ENCODE measurements at places on chromosomes 6 and 20.

- DNase-seq, result no peak
Measured at GRCh38 chr6:127497410-127497809, 21.7 kb downstream of the MTCL3 start.

DNA sequence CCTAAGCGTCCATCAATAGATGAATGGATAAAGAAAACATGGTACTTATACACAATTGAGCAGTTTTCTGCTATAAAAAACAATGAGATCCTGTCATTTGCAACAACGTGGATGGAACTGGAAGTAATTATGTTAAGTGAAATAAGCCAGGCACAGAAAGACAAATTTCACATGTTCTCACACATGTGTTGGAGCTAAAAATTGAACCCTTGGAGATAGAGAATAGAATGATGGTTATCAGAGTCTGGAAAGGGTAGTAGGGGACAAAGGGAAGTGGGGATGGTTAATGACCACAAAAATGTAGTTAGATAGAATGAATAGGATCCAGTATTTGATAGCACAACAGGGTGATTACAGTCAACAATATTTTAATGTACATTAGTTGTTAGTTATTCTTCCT, 1033.5 kb downstream of the HACE1 start:
- no peak for DNase-seq

DNA sequence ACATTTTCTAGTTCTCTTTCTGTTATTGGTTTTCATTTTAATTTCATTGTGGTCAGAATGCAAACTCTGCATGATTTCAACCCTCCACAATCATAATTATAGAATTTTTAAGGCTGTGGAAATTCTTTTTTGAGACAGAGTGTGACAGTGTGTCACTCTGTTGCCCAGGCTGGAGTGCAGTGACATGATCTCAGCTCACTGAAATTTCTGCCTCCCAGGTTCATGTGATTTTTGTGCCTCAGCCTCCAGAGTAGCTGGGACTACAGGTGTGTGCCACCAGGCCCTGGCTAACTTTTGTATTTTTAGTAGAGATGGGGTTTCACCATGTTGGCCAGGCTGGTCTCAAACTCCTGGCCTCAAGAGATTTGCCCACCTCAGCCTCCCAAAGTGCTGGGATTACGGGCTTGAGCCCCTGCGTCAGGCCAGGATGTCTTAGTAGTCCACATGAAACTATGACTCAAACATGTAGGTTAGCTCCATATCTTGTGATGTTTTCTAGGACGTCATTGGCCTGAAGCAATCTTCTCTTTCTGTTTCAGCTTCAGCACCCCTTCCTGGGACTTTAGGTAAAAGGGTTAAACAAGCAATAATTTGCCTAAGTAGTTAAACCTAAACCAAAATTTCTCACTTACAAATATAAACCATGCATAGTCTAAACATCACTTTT, 47.4 kb upstream of the SAMD3 start:
- no peak for DNase-seq

GRCh38 chr6:802701-803100, 109.8 kb upstream of the EXOC2 start:
- no peak for DNase-seq

- DNase-seq, result no peak
Measured at GRCh38 chr6:17318435-17319165, 37.4 kb downstream of the RBM24 start.

GRCh38 chr6:170181338-170181690, 109.6 kb downstream of the DLL1 start:
- no peak for DNase-seq

DNA sequence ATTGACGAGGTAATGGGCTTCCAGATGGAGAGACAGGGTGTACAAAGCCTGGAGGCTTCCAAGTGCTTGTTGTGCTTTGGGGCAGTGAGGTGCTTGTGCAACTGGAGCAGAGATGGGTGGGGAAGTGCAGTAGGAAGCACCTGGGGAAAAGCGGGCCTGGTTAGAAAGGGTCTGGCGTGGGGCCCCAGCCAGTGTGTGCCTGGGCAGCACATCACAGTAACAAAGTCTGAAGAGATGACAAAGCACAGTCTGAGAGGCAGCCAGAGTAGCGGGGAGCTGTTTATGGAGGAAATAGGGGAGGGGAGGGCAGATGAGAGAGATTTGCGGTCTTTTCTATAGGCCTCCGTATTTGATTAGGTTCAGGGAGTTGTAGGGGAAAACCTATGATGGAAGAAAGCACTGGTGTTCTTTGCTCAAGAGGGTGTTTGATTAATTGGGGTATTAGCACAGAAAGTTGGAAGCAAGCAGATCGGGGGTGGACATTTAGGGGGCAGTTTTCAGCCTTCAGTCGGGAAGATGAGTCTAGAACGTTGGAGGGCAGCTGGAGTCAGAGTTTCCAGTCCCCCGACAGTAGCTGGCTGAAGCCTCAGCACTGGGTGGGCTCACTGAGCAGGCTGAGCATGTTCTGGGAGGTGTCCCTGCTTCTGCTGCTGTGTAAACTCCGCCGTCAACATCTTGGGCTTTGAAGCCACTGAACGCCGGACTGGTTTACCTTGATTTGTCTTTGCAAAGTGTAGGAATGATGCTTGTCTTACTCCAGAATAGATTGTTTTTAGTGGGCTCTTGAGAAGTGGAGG, 15.5 kb upstream of the MROH8 start:
- DNase-seq, result peak; percentile 24

- no peak for DNase-seq
Measured at GRCh38 chr20:54474046-54474445, 1.3 kb upstream of the DOK5 start.

DNA sequence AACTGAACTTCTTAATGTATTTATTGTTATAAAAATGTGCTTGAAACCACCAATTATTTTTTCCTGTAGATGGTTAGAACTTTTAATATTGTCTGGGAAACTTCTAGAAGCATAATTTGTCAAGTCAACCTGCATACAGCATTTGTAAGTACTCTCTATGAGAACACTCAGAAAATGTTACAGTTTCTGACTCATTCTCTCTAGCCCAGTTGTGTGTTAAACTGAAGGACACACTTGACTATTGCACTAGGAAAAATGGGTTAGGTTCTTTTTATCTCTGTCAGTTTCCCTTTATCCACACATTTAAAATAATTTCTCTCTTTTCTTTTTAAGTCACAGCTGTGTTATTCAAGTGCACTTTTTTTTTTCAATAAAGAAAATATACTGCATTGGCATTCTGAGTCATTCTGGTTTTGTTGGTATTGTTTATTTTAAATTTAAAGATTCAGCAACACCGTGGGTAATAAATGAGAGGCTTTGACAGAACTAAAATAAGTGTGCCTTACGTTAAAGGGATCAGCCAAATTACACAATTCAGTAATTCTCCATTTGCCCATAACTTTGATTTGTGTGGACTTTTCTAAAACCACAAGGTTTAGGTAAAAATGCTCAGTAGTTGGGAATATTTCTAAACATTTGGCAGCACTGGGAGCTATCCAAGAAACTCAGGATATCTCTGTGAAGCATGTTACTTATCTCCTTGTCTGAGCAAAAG, 50.7 kb downstream of the OPN5 start:
- no peak for DNase-seq

GRCh38 chr6:168264593-168265335, 54.8 kb downstream of the DACT2 start:
- no peak for DNase-seq

GRCh38 chr6:2222275-2222842, 23.0 kb downstream of the GMDS start:
- no peak for DNase-seq

DNA sequence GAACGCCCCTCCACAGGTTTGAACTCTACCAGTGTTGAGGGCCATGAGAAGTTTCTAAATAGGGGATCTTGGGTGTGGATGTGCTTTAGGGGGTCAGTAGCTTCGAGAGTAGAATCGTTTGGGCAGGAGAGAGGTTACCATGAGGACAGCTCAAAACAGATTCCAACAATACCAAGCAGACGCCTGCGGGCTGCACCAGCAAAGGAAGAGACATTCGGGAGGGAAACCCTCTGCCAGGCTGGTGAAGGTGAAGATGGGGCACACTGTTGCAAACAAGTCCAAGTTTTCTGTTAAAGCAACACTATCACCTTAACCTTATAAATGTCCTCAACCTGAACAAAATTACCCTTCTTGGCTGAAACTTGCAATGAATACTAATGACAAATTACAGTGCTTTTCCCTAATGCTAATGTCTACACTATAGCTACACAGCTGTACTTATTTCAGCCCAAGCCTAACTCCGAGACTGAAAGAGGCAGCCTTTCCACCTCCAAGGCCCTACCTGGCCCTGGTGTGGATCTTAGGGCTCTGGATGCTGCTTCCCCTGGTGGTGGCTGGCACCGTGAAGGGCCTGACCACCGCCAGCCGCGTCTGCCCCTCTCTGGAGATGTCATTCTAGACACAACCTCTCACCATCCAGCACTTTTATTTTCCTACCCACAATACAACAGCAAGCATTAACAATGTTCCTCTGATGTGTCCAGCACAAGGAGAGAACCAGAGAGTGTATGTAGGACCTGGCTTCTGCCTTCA, 80.1 kb downstream of the DLL1 start:
- no peak for DNase-seq

GRCh38 chr6:35161266-35161665, 20.1 kb upstream of the TCP11 start:
- no peak for DNase-seq

- no peak for DNase-seq
Measured at GRCh38 chr20:7366189-7366588, 574.1 kb downstream of the HAO1 start.

DNA sequence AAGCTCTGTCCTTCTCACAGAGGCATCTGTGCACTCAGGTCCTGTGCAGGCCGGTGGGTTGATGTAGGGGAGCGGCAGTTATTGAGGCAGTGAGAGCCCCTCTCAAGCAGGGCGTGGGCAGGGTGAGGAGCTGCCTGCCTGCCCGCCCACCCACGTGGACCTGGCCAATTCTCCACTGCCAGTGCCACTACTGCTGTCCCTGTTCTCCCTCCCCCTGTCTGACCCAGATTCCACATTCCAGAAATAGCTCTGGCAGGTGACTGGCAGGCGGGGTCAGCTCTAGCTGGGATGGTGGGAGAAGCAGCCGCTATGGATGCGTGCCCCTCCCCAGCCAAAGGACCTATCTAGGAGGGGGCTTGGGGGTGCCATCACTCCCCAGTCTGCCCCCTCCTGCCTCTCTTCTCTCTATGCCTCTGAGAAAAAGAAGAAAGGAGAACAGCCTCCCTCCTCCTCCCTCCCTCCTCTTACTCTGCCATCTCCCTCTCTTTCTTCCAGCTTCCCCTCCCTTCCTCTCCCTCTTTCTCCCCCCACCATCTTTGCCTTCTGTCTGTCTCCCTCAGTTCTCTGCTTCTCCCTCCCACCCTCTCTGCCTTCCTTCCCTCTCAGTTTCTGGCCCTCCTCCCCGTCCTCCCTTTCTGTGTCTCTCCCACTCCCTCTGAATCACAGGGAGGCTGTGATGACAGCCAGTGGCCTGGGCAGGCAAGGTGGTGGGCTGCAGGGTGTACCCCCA, 86.5 kb upstream of the MYL9 start:
- DNase-seq, result no peak

DNA sequence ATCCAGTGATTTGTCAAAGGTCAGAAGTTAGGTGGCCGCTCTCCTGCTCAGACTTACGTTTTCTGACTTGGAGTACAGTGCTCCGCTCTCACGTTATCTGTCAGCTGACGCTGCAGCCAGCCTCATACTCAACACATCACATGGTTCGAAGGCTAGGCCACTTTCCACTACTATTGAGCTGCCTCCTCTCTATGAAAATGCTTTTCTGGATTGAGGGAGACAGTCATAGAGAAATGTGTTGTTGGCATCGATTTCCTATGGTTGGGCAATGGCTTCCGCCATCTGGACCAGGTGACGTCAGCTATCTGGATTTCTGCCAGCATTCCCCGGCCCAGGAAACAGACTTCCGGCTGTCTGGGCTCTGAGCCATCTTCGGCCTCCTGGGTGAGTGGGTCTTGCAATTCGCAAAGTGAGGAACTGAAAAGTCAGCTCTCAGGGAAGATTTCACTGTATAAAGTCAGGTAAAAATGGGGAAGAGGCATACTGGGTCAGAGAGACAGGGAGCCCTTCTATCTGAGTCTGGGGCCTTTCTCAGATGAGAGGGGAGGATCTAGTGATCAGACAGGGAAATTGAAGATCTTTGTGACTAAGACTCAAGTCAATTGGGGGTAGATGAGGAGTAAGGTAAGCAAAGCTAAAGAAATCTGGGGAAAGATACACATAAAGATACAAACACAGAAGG, 37.5 kb upstream of the IER3 start:
- DNase-seq, result peak; percentile 33

GRCh38 chr6:160532315-160532714, 131.8 kb downstream of the LPA start:
- DNase-seq, result no peak

DNA sequence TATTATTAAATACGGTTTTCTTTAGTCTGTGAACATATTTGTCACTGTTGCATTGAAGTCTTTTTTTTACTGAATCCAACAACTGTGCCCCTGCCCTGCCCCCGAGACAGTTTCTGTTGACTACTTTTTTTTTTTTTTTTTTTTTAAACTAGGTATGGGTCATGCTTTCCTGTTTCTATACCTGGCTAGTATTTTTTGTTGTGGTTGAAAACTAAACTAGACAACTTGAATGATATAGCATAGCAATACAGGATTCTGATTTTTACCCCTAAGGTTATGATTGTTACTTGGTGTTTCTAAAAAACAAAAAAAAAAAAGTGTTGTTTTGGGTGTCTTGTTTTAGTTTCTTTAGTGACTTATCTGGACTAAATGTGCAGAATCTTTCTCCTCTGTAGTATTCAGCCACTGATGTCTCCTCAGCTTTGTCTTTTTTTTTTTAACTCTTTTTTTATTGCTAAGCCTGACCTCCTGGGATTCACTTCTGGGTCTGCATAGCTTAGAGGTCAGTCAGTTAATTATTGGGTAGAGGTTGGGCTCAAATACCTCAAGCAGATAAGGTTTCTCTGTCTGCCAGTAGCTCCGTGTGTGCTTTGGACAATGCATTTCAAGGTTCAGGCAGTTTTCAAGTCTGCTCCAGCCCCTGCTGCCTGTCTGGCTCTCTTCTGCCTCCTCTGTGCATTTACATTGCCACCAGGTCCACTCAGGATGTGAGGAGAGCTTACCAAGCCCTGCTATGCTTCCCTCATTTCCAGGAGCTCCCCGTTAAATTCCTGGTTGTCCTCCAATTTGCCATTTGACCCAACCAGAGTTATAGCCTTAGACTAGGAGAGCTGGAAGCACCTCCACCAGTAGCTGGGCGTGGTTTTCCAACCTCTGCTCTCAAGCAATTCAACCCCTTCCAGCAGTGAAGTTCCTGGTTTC, 91.4 kb downstream of the SYNDIG1 start:
- DNase-seq, result no peak

DNA sequence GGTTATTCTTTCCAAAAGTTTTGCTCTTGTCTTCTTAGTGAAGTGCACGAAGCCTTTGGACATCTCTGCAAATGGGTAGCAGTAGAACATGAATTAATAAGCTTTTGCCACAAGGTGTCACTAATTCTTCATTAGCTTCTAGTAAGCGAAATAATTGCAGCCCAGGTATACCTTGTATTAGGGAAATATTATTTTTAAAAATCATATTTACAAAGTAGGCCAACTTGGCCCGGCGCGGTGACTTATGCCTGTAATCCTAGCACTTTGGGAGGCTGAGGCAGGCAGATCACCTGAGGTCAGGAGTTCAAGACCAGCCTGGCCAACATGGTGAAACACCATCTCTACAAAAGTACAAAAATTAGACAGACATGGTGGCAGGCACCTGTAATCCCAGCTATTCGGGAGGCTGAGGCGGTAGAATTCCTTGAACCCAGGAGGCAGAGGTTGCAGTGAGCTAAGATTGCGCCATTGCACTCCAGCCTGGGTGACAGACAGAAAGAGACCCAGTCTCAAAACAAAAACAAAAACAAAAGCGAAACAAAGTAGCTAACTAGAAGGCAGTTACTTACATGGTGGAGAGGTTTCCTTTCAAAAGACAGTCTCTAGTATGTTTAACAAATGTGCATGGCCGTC, 8.8 kb upstream of the RSPH3 start:
- DNase-seq, result peak; percentile 77
